Left renal cortex interstitium (tissue), 4 donors: ENCODE measurements at places on chromosomes 1 and 21. TPM values are rescaled to one million over a fixed set of nuclear protein-coding genes. Genes with fewer than 3 reads are reported as not detected.

The KRTAP13-3 gene
- polyA plus RNA-seq, result not detected

The TPTE gene
- polyA plus RNA-seq, result not detected

DNA sequence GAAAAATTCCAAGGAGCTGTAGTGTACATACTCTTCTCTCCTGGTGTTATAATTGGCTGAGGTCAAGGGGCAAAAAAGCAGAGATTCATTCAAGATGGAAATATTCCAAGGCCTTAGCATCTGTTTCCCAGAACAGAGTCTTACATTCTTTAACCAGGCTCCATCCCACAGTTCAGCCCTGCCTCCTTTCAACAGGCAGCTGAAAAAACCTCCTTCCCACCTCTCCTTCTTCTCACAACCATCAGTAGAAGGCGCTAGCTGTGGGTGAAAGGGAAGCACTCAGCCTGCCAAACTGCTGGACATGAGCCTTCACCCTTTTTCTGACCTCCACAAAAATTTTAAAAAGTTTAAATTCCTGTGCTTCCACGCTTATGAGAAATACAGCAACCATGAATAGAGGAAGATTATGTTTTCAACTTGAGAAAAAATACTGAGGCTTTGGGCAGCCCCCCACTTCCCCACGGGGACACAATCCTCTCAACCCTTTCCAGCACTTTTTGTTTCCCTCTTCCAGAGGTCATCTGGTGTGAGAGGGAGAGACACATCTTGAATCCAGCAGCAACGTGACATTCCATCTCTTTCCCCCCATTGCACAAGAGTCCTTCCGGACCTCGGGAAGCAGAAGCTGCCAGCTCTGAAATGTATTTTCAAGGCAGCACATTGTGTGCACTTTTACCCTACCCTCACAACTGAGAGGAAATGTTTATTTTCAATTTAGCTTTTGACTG, 43.2 kb upstream of the FMO2 start:
- no peak for DNase-seq

DNA sequence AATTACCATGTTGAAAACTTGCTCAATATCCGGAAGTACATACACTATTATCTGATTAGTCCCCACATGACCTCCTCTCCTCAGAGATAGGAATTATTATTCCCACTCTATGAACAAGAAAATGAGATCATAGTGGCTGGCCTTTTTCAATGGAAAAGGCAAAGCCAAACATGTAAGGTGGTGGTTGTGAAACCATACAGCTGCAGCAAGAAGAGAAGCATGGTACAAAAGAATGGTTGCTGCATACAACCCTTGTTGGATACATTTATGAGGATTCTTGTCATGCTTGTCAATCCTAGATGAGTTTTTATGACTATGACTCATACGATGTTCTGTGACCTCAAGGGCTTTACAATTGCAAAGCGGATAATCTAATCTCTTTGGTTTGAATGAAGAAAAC, 514.7 kb downstream of the PLPP3 start:
- no peak for DNase-seq

DNA sequence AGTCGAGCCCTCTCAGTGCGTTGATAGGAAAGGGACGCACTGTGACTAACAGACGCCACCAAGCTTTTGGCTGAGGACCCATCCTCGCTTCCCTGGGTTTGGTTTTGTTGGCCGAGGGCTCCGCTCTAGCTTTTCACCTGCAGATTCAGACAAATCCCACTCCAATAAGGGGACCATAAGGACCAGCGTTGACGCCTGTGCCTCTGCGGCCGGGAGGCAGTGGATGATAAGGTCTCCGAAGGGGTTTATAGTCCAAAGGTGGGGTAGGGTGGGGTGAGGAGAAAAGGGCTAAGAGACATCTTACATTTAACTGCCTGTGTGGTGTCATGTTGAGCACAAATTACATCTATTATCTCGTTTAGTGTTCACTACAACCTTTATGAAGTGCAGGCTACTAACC, 760 bp downstream of the PEX14 start:
- no peak for DNase-seq

- DNase-seq, result no peak
Measured at GRCh38 chr1:210722410-210723081, 393.8 kb downstream of the HHAT start.
